ENCODE measurements at places on chromosomes 5 and 9.

DNA sequence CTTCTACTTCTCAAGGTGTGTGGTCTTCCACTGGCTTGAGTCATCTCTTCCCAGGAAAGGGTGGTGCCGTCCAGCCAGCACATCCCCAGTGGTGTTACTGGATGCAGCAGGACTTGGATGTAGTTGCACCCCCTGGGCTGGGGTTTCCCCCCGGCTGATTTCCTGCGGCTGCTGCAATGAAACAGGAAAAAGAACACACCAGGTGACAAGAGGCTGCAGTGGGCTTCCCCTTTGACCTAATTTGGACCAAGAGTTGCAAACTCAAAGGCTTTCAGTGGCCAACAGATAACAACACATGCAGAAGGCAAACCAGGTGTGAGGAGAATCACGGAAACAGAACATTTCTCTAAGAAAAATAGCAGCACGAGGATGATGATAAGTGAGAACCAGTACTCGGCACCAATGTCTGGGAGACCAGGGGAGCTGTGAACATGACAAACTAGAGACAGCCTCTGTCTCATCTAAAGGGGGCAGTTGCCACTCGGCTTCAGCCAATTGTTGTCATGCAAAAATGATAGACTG, 83.7 kb downstream of the PDE6A start:
- no peak for DNase-seq

DNA sequence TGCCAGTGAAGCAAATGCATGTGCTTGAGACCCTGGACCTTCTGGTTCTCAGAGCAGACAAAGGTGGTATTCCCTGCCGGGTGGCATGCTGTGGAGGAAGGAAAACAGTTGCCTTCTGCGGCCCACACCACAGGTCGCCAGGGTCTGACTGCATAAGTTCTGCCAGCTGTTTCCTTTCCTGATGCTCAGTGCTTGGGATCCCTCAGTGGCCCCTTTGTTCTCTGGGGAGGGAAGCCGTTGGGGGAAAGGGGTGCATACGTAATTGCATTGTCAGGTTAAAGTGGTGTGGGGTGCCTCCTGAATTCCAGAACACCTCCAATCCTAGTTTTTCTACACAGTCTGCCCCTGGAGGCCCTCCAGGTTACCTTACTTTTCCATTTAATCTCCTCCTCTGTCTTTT, 43.1 kb upstream of the SLC2A8 start:
- no peak for DNase-seq

GRCh38 chr5:163649514-163649913, 144.1 kb downstream of the MAT2B start:
- no peak for DNase-seq

- no peak for DNase-seq
Measured at GRCh38 chr5:143400541-143401226, 2.8 kb downstream of the NR3C1 start.

- no peak for DNase-seq
Measured at GRCh38 chr5:53373451-53374158, 106.8 kb upstream of the FST start.

GRCh38 chr5:160847526-160848085, 4.4 kb downstream of the ATP10B start:
- no peak for DNase-seq

- DNase-seq, result no peak
Measured at GRCh38 chr9:84652496-84653120, 16.9 kb upstream of the NTRK2 start.

- DNase-seq, result no peak
Measured at GRCh38 chr5:2000591-2000990, 117.9 kb upstream of the IRX4 start.

DNA sequence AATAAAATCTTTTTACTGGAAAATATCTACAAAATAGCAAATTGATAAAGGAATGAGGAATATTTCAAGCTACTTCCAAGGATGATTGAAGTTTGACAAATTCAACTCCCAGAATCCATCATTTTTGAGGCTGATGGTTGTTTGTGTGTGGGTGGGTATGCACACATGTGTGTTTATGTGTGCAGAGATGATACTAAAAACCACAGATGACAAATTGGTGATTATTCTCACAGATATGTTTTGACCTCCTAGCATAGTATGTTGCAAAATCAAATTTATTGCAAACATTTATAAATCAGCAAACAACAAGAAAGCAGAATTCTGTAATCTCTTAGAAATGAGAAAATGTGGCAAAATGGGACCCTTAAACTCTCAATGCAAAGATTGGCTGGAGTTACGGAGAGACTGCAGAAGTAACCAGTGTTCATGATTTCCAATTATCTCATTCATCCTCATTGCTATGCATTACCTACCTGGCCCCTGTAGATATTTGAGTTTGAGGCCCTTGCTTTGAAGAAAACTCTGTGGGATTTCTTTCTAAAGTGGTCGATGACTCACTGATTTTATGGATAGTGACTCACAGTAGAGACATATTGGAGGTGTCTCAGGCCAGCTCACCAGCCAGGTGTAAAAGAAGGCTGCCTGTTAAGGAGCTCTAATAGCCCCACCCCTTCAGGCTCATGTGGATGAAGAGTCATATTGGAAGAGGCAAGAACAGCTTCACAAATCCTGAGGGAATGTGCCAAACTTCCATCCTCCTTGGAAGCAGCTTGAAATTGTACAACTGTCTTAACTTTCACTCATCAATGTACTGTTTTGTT, 44.6 kb upstream of the TMC1 start:
- no peak for DNase-seq

DNA sequence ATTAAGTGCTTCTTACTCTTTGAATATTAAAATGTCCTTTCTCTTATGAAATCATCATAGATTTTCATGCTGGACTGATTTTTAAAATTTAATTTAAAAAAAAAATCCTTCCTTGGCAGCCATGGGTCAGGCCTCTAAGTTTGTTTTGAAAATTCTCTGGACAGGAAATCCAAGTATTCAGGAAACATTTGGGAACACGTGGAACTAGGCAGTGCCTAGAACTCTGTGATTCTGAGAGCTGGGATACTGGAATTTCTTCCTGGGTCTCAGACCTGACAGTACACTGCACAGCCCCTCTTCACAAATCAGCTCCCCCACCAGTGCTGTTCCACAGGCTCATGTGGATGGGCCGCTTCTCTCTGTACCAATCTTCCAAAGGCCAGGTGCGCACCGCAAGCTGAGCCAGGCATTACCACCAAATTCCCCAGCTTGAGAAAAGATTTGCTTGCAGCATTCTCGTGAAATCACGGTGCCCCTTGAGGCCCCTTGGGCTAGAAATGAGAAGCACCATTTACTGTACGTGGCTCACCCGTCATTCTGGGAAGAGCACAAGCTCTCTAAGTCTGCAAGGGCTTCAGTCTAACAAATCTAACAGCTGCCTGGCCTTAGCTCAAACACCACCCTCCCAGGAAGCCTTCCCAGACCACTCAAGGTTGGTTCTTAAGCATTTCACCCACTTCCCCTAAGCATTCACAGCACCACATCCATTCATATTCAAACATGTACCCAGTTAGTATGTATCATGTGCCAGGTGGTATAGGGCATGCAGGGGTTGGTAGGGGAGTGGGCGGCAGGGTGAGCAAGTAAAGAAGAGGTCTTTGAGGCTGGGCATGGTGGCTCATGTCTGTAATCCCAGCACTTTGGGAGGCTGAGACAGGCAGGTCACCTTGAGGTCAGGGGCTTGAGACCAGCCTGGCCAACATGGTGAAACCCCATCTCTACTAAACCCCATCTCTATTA, 26.5 kb downstream of the B4GALT1 start:
- DNase-seq, result no peak

DNA sequence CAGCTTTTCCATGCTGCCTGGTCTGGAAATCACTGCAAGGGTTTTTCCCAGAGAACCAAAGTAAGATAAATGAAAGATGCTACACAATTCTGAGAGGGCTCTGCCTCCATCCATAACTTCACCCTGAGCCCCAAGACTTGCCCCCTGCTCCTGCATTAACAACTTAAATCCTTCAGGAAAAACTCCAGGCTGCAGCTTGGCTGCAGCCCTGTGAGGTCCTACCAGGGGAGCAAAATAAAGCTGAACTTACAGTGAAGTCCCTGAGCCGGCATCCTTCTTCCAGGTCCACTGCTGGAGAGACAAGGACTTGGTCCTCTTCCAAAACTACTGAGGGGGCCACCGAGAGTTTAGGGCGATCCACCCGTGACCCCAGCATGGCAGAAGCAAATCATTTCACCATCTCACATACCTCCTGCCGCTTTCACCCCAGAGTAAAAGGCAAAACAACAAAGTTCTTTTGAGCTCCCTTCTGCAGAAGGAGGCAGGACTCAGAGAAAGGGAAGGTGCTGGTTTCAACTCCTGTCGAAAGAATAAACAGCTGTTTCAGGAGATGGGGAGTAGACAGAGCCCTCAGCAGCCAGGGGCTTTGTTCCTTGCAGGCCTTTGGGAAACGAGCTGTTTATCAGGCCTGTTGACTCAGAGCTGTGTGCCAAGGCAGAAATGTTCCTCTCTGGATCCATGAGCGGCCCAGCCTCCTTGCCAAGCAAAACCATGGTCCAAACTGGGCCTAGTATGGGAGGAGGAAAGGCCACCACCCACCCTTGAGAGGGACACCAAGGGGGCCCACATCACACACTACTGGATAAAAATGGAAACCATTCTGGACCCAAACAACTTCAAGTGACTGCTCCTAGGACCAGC, 20.6 kb downstream of the GGTA1 start:
- DNase-seq, result no peak

- peak; percentile 56 for DNase-seq
Measured at GRCh38 chr5:43661102-43661501, 58.1 kb downstream of the NNT start.

GRCh38 chr5:19229179-19229835, 758.7 kb downstream of the CDH18 start:
- no peak for DNase-seq

- DNase-seq, result no peak
Measured at GRCh38 chr5:141947316-141947715, 10.7 kb downstream of the PCDH12 start.

DNA sequence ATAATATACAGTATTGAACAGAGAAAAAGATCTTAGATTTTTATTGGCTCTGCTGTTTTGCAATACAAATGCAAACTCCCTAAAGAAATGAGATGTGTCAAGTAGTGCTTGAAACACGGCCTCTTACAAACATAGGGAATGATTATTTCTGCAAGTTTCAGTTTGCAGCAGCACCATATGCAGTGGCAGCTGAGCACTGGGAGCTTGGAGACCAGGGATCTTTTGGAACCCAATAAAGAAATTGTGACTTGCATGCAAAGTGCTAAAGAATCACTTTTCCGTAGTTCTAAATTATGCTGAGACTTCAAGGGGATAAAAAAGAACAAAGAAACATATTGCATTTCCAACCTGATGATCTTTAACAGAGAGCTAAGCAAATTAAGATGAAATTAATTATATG, 674.6 kb upstream of the ZNF608 start:
- DNase-seq, result no peak

DNA sequence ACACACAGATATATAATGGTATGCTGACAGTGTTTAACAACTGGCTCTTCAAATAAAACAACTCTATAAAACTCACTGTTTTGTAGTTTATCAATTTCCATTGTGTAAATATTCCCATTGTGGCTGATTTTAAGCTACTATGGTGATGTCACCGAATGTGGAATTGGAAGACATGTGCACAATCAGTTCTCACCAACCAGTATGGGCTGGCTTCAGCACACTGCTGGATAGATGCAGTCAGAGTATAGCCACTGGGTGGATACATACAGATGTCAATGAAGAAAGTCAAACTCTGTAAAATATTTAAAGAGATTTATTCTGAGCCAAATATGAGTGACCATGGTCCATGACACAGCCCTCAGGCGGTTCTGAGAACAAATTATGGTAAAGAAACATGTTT, 475.9 kb upstream of the SMARCA2 start:
- no peak for DNase-seq

DNA sequence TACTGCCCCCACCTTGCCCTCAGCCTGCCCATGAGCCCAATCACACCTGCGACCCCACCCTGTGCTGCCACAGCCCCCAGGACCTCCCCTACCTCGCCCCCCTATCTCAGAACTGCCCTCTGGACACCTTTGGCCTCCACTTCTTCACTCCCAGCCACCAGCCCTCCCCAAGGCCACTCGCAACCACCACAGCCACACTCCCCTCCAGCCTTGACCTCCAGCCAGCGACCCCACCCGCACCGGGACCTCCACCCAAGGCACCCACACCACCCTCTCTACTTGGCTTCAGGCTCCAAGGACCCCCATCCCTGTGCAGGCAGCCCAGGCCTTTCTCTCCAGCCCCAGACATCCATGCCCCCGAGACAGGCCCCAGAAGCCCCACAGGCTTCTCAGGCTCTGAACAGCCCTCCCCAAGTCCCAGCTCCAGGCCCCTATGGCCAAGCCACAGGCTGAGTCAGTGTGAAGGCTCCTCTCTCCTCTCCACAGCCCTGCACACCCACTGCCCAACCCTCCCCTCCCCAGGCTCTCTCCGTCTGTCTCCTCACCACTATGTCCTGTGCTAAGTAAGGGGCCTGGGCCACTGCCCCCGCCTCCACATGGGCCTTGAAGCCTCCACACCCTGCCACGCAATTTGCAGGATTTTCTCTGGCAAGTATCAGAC, 2.0 kb downstream of the AK1 start:
- DNase-seq, result no peak

DNA sequence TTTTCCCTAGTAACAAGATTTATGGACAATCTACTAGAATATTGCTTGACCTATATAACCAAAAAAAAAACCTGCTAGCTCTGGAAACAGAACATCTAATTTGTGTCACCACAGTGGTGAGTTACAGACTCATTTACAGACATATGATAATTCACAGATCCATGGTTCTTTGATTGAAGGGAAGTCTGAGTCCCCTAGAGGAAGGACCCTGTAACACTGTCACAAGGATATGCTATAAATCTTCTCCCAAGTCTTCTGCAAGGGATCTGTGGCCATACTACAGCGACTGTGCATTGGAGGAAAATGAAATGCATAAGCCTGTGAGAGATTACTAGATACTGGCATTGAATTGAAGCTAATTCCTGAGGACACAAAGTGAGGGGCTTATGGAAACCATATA, 630.6 kb upstream of the SGCD start:
- no peak for DNase-seq

GRCh38 chr5:99272576-99272975, 343.8 kb upstream of the CHD1 start:
- no peak for DNase-seq

GRCh38 chr5:26482810-26483375, 555.5 kb downstream of the CDH9 start:
- DNase-seq, result peak; percentile 54

DNA sequence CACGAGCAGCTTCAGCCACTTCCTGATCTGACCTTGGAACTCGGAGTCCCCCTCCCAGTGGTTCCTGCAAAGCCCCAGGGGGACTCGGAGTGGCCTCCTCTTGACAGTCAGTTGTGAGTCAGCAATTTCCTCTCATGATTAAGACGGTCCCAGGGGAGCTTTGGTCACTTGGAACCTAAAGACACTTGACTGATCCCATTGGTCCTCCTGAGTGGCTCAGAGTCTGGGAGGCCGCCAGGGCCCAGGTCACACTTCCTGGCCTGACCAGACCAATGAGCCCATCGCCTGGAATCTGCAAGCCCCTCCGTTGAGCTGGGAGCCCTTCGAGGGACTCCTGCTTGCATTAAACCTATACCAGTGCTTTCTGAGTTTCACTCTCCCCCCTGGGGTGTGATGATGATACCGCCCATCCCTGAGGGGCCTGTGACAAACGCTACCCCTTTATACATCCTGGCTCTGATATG, 29.1 kb downstream of the TSPAN17 start:
- no peak for DNase-seq
